ENCODE measurements at places on chromosomes 2 and 18.
A peak's percentile ranks its signal among the peaks of the same experiment; 100 is the strongest.

- no peaks in the 10 kb centered on the region for H3K4me1 ChIP-seq
- H3K27me3 ChIP-seq, result no peaks in the 10 kb centered on the region
- DNase-seq, result no peak
- H3K27ac ChIP-seq, result no peak overlapping the region
- H3K36me3 ChIP-seq, result no peaks in the 10 kb centered on the region
- H3K4me3 ChIP-seq, result no peak overlapping the region
These were observed 34.9 kb downstream of the C18orf54 start for GRCh38 chr18:54392543-54393023.

GRCh38 chr2:1882471-1882870, 138.2 kb upstream of the PXDN start:
- H3K4me1 ChIP-seq, result no peaks in the 10 kb centered on the region
- no peak for DNase-seq
- H3K27me3 ChIP-seq, result peaks cover 2% of the 10 kb centered on the region
- no peak overlapping the region for H3K27ac ChIP-seq
- H3K4me3 ChIP-seq, result no peak overlapping the region

- DNase-seq, result no peak
- H3K27ac ChIP-seq, result peak overlapping the region; percentile 41
- peaks cover 30% of the 10 kb centered on the region for H3K4me1 ChIP-seq
- no peaks in the 10 kb centered on the region for H3K27me3 ChIP-seq
- H3K4me3 ChIP-seq, result no peak overlapping the region
- no peaks in the 10 kb centered on the region for H3K36me3 ChIP-seq
These were observed 10.4 kb downstream of the HS6ST1 start for GRCh38 chr2:128308284-128308731.

- no peaks in the 10 kb centered on the region for H3K36me3 ChIP-seq
- H3K4me1 ChIP-seq, result no peaks in the 10 kb centered on the region
- no peak for DNase-seq
- no peak overlapping the region for H3K27ac ChIP-seq
- no peak overlapping the region for H3K4me3 ChIP-seq
These were observed 172.5 kb downstream of the NBAS start for GRCh38 chr2:15388406-15389325.

DNA sequence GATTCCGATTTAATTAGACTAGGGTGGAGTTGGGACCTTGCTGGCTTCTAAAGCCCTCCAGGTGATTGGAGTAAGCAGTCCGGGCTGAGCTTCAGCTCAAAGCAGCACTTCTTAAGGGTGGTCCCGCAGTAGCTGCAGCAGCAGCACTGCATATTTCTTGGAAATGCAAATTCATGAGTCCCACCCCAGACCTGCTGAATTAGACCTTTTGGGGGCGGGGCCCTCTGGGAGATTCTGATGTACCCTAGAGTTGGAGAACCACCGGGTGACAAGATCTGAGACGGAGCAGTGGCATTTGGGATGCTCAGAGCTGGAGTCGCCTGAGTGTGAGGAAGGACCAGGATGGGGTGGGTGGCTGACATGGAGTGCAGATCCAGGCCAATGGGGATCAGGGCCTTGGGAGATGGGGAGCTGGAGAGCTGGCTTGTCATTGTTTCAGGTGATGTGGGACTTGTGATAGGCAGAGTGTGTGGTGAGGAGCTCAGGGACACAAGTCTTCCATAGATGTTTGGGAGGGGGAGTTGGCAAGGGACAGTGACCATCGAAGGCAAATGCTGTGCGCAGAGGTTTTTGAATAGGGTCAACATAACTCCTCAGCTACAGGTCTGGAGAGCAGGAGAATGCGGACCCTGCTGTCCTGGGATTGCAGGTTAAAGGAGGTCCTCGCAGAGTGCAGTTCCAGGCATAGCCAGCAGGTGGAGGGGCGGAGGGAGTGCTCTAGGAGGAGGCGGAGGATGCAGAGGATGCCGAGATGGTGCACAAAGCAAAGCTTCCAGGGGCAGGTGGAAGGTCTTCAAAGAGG, 130.9 kb upstream of the RAB12 start:
- H3K4me3 ChIP-seq, result no peak overlapping the region
- peak; percentile 12 for DNase-seq
- no peaks in the 10 kb centered on the region for H3K4me1 ChIP-seq

DNA sequence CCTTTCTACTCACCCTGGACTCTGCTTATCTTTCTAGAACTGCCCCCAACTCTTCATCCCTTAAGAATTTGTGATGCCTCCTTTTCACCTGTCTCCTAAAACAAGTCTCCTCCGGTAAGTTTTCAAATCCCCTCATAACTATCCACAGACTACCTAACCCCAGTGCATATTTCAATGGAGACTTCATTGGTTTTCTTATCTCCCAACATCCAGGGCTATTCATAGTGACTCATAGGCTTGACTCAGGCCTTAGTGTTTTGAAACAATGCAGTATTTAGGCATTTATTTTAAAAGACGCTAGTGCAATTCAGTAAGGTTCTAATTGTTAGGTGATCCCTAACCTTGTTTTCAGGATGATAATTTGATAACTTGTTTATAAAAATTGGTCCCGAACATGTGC, 399.2 kb downstream of the CPS1 start:
- no peak overlapping the region for H3K27ac ChIP-seq
- no peaks in the 10 kb centered on the region for H3K36me3 ChIP-seq
- H3K4me1 ChIP-seq, result no peaks in the 10 kb centered on the region
- H3K27me3 ChIP-seq, result no peaks in the 10 kb centered on the region

DNA sequence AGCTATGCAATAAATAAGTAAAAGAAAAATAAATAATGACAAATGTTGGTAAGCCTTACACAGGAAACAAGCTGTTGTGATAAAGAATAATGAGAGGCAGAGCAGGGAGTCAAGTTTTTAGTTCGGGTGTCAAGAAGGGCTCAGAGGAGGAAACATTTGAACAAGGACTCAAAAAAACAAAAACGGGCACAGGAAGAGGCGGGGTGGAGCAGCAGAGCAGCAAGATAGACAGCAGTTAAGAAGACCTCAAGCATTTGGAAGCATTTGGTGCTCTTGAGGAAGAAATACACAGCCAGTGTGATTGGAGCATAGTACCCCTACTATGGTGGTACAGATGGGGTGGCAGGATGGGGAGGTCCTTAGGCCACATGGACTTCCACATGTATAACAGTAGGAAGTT, 2.8 kb downstream of the TMEM169 start:
- no peak for DNase-seq
- H3K4me1 ChIP-seq, result no peaks in the 10 kb centered on the region
- no peak overlapping the region for H3K4me3 ChIP-seq
- H3K27ac ChIP-seq, result no peak overlapping the region
- H3K36me3 ChIP-seq, result no peaks in the 10 kb centered on the region

DNA sequence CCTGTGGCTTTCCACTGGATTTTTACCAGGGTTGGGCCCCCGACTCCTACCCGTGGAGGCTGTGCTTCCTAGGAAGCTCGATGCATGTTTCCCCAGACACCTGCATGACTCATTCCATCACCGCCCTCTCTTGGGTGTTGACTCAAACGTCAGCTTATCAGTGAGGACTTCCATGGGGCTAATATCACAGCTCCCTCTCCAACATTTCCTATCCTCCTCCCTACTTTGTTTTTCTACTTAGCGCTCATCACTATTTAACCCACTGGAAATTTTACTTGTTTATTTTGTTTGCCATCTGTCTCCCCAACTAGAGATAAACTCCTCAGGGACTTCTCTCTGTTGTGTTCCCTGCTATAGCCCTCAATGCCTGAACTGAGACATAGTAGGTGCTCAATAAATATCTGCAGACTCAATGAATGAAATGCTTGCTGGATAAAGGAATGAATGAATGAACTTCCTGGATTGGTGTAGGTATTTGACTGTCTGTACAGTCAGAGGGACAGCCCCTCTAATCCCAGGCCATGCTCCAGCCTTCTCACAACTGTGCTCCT, 89.7 kb upstream of the MSH2 start:
- DNase-seq, result no peak
- no peaks in the 10 kb centered on the region for H3K27me3 ChIP-seq
- no peak overlapping the region for H3K4me3 ChIP-seq
- H3K27ac ChIP-seq, result no peak overlapping the region
- H3K4me1 ChIP-seq, result no peaks in the 10 kb centered on the region

DNA sequence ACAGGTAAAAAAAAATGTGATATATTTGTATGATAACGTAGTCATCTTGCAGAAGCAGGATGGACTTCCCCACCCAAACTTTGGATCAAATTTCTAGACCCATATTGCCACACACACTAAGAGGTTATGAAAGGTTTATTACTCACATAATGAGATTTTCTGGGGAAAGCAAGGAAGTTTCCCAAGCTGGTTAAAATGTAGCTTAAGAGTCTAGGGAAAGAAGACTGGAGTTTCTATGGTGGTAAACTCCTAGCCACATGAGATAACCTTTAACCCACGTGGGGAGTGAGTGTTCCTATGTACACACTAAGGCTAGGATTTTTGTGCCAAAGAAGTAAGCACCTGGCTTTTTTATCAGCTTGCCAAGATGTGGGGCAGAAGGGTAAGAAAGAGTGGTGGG, 335.7 kb upstream of the UBE2E3 start:
- H3K27ac ChIP-seq, result no peak overlapping the region
- H3K27me3 ChIP-seq, result no peaks in the 10 kb centered on the region
- H3K4me1 ChIP-seq, result no peaks in the 10 kb centered on the region
- no peaks in the 10 kb centered on the region for H3K36me3 ChIP-seq
- DNase-seq, result no peak
- no peak overlapping the region for H3K4me3 ChIP-seq

DNA sequence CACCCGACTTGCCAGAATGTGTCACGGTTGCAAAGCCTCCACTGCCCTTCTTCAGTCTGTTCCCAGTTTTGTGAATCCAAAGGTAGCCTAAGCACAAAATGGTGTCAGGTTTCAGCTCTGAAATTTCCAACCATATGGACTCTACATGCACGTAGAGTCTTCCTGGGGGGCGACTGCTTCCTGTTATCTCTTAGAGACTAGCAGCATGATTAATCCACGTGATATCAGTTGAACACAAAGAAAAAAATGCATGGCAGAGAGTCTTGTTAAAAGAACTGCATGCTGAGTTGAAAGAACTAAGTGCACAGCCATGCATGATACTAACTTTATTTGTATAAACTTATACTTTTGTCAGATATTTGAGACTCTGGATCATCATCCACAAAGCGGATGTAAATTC, 404.4 kb downstream of the SOCS6 start:
- H3K27me3 ChIP-seq, result no peaks in the 10 kb centered on the region
- H3K4me1 ChIP-seq, result no peaks in the 10 kb centered on the region
- no peak for DNase-seq
- H3K36me3 ChIP-seq, result no peaks in the 10 kb centered on the region
- no peak overlapping the region for H3K4me3 ChIP-seq

- no peaks in the 10 kb centered on the region for H3K27me3 ChIP-seq
- no peak overlapping the region for H3K27ac ChIP-seq
- no peak for DNase-seq
- no peaks in the 10 kb centered on the region for H3K36me3 ChIP-seq
These were observed 11.4 kb downstream of the ID2 start for GRCh38 chr2:8693157-8693821.

DNA sequence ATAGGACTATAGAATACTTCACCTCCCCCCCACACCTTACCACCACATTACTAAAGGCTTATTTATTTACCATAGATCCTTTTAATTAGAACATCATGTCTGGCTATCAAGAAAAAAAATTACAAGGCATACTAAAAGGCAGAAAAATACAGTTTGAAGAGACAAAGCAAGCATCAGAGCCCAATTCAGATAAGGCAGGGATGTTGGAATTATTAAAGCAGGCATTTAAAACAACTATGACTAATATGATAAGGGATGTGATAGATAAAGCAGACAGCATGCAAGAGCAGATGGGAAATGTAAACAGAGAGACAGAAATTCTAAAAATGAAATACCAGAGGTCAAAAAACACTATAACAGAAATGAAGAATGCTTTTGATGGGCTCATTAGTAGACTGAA, 55.4 kb upstream of the SMIM21 start:
- H3K27ac ChIP-seq, result no peak overlapping the region
- H3K4me3 ChIP-seq, result no peak overlapping the region
- no peak for DNase-seq
- no peaks in the 10 kb centered on the region for H3K36me3 ChIP-seq
- H3K27me3 ChIP-seq, result no peaks in the 10 kb centered on the region

DNA sequence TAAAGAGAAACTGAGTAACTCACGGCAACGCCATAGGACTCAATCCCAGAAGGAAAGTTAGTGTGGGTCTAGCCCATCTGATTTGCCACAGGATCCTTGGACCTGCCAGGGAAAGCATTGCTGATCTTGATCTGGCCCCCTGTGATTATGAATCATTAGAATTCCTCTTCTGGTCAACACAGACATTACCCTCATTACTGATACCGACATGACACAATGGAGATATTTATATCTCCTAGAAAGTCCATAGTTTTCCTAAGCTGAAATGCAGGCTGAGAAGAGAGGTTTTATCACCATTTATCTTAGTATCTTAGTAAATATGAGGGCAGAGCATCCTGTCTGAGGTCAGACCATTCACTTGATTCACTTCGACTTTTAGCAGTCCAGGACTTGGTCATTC, 75.5 kb upstream of the CCDC68 start:
- no peaks in the 10 kb centered on the region for H3K27me3 ChIP-seq
- no peaks in the 10 kb centered on the region for H3K4me1 ChIP-seq
- H3K27ac ChIP-seq, result no peak overlapping the region
- DNase-seq, result no peak
- H3K36me3 ChIP-seq, result no peaks in the 10 kb centered on the region

- no peak for DNase-seq
- no peak overlapping the region for H3K4me3 ChIP-seq
- no peaks in the 10 kb centered on the region for H3K36me3 ChIP-seq
- no peaks in the 10 kb centered on the region for H3K4me1 ChIP-seq
- H3K27me3 ChIP-seq, result no peaks in the 10 kb centered on the region
These were observed 947.6 kb downstream of the DPP10 start for GRCh38 chr2:115389898-115390565.

GRCh38 chr2:147740211-147740927, 104.5 kb upstream of the ACVR2A start:
- H3K27me3 ChIP-seq, result no peaks in the 10 kb centered on the region
- H3K27ac ChIP-seq, result no peak overlapping the region
- no peak for DNase-seq
- no peaks in the 10 kb centered on the region for H3K36me3 ChIP-seq

GRCh38 chr18:45321520-45321919, 293.8 kb upstream of the SLC14A2 start:
- peak; percentile 5 for DNase-seq
- H3K4me3 ChIP-seq, result no peak overlapping the region
- no peak overlapping the region for H3K27ac ChIP-seq

DNA sequence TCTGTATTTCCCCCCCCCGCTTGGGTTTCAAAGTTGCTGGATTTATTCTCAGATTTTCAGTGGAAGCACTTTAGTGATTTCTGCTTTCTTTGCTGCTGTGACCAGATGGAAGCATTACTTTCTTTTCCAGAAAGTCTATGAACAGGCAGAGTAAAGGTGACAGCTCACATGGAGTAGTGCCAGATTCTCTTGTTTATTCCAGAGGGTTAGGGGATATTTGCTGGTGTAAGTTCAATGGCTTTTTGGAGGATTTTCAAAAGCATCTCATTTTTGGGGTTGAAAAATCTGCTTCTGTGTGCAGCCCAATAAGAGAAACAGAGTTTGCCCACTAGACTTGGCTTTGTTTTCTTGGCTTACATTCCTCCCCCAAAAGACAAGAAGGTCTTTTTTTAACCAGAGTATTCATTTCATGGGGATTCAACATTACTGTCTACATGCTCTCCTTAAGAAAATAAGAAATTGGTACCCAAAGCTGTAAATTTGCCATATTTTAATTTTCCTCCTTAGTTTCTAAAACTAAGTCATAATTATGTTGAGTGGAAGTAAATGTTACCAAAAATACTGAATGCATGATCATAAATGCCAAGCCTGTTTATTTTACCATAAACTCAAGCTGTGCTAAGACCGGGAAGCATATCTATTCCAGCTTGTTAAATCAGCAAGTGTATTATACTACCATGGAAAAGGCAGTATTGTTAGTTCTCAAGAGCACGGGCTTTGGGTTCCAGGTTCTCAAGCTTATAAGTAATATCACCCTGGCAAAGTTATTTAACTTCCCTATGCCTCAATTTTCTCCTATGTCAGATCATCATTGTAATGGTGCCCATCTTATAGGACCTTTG, 557.2 kb downstream of the CPS1 start:
- no peak overlapping the region for H3K4me3 ChIP-seq
- no peaks in the 10 kb centered on the region for H3K36me3 ChIP-seq
- no peaks in the 10 kb centered on the region for H3K27me3 ChIP-seq
- no peaks in the 10 kb centered on the region for H3K4me1 ChIP-seq
